ENCODE measurements at places on chromosomes 2 and 18.

DNA sequence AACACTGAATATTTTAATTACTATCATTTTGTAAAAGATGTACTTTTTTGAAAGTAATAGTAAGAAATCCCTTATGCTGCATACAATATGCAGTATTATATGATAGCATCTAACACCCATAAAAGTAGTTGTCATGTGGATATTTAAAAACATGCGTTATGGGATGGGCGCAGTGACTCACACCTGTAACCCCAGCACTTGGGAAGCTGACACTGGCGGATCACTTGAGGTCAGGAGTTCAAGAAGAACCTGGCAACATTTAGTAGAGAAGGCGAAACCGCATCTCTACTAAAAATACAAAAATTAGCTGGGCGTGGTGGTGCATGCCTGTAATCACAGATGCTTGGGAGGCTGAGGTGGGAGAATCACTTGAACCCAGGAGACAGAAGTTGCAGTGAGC, 88.9 kb downstream of the FEZ2 start:
- DNase-seq, result no peak

DNA sequence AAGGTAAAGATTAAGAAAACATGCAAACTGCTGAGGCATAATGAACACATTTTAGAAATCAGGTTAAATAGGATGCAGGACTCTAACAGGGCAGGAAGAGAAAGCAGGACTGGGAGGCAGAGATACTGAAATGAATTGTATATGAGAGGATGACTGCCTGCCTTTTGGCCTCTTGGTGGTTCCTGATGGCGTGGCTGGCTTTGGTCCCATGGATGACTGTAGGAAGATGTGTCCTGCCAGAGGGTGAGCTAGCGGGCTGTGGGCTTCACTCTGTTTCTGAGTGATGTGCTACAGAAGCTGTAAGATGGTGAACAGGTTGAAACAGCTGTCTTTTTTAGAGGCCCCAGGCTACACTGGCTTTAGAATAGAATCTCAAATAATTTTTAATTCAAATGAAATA, 517.0 kb downstream of the SLC4A3 start:
- DNase-seq, result no peak

DNA sequence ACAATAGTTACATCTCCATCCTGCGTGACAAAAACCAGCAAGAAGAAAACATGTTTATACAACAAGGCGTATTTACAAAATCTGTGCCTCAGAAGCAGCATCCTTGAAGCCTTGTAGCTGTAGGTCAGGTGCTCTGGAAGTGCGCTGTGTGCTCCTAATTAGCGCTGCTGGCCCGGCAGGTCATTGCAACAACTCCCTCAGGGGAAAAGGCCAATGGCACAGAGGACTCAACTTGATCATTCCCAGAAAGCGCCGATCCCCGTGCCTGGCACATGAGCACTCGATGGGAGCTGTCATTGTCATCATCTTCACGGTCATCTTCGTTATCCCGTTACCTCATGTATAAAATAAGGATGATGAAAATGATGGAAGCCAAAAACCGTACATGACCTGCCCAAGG, 58.5 kb downstream of the EIPR1 start:
- DNase-seq, result no peak

DNA sequence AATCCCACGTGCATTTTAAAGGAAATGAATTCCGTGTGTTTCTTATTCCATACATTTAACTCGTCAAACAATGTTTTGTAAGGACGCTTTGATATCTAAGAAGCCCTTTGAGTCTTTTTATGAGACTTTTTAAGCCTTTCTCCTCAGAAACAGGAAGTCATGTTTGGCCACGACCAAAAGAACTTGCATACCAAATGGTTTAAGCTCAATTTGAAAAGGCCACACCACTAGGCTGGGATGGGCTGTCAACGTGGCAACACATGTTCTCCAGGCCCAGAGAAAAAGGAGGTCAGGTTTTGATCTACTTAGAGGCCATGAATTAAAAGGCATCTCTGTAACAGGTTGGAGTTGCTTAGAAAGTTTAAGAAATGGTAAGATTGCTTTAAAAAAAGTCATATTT, 441.8 kb downstream of the CMPK2 start:
- DNase-seq, result no peak

DNA sequence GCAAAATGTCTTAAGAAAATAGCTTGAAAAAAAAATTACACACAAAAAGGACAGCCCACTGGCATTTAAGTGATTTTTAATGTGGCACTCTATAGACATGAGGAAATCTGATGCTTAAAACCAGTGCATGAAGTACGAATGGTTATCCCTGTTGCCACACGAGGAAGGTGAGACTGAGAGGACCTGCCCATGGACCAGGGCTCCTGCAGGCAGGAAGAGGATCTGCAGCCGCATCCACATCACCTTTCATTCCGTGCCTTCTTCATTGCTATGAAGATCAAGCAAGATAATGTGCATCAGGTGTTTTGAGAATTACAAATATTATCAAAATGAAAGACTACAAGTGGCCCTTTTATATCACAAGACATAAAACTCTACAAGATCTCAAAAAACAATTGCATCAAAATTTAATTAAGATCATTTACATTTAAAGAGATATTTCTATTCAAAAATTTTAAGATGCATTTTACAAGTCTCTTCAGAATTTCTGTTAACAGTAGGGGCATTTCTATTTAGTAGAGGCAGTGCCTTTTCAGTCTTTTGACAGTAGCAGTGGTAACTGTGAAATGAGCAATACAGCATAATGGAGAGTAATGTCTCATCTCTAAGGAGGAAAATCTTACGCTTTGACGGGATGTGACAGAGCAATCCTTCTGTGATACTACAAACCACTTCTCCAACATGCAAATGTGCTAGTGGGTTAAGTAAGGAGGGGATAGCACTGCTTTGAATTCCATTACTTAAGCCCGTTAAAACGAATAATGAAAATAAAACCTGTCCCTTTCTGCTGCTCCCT, 83.4 kb downstream of the SLC5A7 start:
- no peak for DNase-seq

DNA sequence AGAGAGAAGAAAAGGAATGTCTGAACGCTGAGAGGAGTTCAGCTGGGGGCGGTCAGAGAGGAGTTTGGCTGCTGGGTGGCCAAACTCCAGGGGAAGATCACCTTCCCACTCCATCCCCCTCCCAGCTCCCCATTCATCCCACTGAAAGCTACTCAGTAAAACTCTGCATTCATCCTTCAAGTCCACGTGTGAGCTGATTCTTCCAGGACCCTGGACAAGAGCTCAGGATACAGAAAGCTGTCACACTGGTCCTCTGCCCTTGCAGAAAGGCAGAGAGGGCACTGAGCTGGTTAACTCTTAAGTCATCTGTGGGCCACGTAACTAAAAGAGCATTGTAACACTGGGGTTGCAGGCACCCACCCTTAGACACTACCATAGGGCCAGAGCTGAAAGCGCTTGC, 132.1 kb upstream of the ARL4C start:
- DNase-seq, result no peak

DNA sequence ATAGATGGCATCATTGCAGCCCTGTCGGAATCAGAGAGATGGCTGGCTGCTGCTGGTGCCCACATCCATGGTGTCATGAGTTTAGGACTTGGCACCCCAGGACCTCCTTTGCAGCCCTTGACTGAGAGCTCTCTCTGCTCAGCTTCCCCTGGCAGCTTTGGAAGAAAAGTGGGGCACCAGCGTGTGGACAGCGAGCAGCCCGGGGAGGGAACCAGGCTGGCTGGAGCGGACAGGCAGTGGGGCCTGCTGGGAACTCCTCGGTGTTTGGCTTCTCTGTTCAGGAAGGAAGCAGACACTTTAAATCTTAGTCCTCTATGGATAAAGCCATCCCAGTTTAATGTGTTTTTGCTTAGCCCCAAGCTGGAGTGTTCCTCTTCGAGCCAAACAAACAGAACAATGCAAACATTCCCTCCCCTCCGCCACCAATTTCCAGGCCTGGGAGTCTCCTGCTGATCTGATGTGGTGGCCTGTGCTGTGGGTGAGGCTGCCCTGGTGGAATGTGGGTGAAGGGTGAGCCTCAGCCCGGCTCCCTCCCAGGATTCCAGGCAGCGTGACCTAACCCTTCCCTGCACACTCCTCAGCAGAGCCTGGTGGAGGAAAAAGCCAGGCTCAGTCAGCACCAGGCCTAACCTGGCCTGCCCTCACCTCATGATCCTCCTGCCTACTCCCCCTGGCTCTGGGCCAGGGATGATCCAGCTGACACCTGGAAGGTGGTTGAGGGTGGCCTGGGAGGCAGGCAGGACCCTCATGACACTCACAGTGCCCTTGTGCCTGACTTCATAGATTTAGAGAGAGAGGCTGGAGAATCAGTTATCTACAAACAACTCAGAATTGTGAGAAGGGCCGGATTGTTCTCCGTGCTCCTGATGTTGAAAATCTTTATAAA, 21.6 kb upstream of the ITGB6 start:
- DNase-seq, result no peak

DNA sequence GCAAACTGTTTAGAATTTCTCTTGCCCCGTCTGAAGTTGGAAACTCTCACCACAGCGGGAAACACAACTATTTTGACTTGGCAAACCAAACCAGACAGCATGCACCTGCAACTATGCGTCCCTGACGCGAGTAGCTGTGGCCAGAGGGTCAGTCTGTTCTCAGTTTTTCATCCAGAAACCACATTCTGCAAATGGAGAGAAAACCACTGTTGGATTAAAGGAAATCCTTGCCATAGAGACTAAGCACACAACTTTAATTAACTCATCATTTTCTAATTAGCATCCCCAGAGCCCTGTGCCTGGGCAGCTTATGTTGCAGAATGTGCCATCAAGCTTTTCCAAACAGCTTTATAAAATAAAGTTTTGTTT, 415.7 kb upstream of the TCF4 start:
- DNase-seq, result no peak

GRCh38 chr18:67935638-67936037, 419.1 kb upstream of the DSEL start:
- DNase-seq, result no peak

GRCh38 chr2:200449149-200449548, 60.7 kb downstream of the KCTD18 start:
- DNase-seq, result no peak
